ELR (cell line): ENCODE measurements at places on chromosomes 4 and X.

GRCh38 chr4:8515316-8516060 is 64.7 kb upstream of the GPR78 start:
- peak; percentile 94 for DNase-seq

- DNase-seq, result peak; percentile 19
These were observed 27.8 kb upstream of the FGFBP2 start for GRCh38 chr4:15990570-15991285.

- DNase-seq, result peak; percentile 42
These were observed 26.3 kb downstream of the UPF3B start for GRCh38 chrX:119826399-119826959.

DNA sequence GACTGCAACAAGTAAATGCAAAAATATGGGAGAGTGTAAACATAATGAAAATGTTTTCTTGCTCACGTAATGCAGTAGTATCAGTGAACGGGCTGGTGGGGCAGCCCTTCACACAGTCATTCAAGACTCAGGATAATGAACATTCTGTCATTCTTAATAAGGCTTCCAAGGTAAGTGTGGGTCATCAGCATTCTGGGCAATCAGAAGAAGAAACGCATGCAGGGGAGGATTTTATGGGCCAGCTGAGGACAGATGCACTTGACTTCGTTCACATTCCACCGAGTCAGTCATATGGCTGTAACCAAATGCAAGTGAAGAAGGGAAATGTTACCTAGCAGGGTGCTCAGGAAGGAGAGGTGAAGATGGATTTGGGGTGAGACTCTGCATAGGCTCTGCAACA is 68.0 kb upstream of the MAP9 start:
- DNase-seq, result no peak

- DNase-seq, result no peak
These were observed 257.2 kb downstream of the SNCA start for GRCh38 chr4:89579771-89580170.

- DNase-seq, result no peak
These were observed 963.6 kb upstream of the DIAPH2 start for GRCh38 chrX:95721011-95721410.

DNA sequence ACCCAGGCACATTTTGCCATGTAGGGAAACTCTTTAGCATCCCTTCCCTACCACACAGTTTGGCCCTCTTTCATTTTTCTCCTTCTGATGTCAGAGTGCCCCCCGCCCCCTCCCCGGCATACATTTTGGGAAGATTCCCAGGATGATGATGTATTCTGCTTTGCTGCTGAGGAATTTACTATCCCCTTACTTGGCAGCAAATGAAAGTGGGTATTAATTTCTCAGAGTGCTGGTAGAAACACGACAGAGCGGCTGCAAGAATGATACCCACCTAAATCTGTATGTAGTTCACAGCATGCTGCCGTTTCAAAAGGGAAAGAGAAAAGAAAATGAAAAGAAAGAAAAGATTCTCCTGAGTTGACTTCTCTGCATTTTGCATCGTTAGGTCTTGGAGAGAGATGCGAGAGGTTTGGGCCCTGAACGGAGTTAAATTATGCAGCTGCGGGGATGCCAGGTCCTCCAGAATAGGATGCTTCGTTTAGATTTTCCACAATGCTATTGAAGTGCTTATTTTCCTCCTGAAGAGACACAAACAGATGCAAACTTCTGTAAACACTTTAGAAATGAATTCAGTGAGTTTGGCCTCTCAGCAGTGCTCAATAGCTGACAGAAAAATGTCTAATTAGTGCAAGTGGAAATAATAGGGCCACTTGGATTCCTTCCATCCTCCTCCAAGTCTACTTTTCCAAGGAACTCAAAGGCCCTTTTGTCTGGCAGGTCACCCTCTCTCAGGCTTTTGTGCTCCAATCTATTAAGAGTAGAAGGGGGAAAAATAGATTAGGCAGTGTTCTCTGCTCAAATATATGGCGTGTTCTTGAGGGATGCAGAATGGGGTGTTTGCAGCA is 106.2 kb downstream of the ALPK1 start:
- DNase-seq, result no peak

GRCh38 chrX:2450681-2451080 is 50.1 kb downstream of the DHRSX start:
- DNase-seq, result no peak

- DNase-seq, result no peak
These were observed 75.3 kb upstream of the USP38 start for GRCh38 chr4:143109376-143109775.

GRCh38 chr4:130600706-130601105 is 1504.8 kb downstream of the C4orf33 start:
- DNase-seq, result peak; percentile 1
